ENCODE measurements at places on chromosomes 11 and 22.

GRCh38 chr11:21635394-21636145 lies 557.3 kb upstream of the ANO5 start:
- no peak for DNase-seq

- no peak for DNase-seq
Measured at GRCh38 chr22:39379756-39380730, 19.5 kb upstream of the TAB1 start.

DNA sequence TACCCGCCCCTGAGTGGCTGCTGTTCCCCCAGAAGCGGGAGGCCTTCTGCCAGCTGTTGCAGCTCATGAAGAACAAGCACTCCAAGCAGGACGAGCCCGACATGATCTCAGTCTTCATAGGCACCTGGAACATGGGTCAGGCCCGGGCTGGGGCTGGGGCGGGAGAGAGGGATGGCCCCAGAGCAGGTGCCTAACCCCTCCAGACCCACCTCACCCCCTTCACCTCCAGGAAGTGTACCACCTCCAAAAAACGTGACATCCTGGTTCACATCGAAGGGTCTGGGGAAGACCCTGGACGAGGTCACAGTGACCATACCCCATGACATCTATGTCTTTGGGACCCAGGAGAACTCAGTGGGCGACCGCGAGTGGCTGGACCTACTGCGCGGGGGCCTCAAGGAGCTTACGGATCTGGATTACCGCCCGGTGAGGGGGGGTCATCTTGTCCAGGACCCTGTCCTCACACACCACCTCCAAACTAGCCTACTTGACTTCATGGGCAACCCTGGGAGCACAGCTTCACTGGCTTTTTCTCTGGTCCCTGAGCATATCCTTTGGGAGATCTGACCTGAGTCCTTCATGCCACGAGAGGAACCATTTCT lies 6.3 kb downstream of the INPPL1 start:
- DNase-seq: no peak

DNA sequence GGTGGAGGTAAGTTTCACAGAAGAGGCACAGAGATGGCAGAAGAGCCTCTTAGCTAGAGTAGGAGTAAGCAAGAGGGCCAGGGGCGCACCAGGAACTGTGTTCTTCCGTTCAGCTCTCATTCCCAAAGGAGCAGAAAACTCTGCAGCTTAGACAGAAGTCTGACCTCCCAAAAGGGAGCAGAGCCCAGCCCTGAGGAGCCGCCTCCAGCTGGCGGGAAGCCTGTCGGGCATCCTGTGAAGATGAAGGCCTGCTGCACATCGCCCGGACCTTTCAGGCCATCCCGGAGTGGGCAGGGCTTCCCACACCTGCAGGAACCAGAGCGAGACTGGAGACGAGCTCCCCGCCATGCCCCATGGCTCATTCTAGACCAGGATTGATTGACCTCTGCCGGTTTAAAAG lies 1102.8 kb downstream of the BRD1 start:
- no peak for DNase-seq

DNA sequence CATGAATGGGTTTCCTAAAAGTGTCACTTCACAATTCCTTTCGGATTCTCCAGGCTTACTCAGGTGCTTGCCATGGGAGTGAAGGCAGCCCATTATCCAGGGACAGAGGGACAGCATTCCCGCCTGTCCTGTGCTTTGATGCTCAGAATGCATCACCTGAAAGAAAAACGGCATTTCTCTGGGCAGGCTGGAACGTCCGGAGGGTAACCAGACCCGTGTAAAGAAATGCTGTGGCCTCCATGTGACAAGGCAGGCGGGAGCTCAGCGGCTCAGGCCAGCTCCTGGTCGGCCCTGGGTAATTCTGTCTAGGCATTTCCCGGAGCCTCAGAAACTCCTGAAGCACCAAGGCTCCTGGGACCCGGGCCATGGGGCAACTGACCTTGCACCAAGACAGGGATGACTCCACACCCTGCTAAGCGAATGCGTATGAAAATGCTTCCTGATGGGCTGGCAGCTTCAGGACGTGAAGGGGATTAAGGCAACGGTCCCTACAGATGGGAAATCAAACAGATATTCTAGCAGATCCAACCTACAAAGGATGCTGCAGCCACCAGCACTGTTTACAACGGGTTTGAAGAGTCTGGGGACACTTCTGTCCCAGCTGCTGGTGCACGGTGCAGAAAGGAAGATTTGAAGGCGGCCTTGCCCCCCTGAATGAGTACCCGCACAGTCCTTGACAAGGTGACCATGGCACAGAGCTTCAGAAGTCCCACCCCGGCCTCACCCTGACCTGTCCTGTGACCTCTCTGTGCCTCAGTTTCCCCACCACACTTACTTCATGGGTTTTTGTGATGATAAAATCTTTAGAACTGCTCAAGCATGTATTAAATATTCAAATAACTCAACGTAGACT lies 13.6 kb upstream of the FGF3 start:
- no peak for DNase-seq

- no peak for DNase-seq
Measured at GRCh38 chr11:124440608-124441007, 4.9 kb downstream of the OR8B8 start.

DNA sequence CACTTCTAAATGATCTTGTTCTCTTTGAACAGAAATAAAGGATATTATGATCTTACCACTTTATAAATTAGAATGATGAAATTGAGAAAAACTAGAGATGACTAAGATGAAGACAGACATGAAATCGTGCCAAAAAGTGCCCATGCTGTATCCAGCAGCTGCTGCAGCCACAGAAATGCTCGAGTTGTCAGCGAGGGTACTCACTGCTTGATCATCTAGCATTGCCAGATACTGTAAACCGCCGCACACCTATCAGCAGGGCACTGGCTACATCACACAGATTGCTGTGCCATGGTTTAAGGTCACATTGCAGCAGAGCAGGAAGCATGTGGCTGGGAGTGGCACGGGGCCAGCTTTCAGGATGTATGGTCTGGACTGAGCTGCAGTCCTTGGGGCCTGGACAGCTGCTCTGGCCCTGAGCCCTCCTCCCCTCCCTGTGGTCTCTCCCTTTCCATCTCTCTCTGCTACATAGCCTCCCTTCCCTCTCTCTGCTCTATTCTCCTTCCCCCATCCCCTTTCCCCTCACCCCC lies 51.0 kb upstream of the SEPTIN5 start:
- no peak for DNase-seq

- no peak for DNase-seq
Measured at GRCh38 chr11:64919627-64920026, 2.6 kb upstream of the ATG2A start.

- DNase-seq: no peak
Measured at GRCh38 chr11:93192163-93192562, 5.6 kb downstream of the SLC36A4 start.

- peak; percentile 72 for DNase-seq
Measured at GRCh38 chr11:132126973-132127899, 756.8 kb downstream of the NTM start.

DNA sequence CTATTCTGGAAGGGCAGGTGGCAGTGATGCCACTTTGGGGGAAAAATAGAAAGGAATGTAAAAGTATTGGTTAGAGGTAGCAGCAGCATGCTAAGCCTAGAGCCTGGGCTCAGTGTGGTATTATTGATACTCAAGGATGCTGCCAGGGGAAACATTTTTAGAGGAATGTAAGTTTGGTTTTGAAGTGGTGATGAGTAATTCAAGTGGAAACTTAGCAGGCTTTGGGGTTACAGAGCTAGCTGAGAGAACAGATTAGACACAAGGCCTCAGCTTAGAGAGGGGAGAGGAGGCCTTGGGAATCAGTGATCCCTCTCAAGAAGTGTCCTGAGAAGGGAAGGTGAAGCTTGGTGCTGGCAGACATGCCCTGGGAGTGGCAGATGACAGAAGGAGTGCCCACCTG lies 32.9 kb upstream of the DDI1 start:
- DNase-seq: no peak

DNA sequence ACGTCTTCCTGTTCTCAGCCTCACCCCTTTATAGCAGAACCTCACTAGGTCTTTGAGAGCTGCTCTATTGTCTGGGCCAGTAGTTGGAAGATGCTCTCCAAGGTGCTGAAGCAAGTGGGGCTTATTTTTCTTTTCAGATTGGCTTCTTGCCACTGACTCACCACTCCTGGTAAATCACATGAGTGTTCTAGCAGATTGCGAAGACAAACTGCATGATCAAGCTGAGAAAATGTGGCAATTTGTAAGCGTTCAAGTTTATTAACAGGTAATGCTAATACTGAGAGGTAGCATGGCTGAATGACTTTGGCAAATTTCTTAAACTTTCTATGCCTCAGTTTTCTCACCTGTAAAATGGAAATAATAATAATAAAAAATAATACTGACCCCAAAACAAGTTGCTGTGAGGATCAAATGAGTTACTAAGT lies 59.2 kb downstream of the CACNG2 start:
- no peak for DNase-seq

GRCh38 chr11:1776944-1777715 lies 13.4 kb upstream of the CTSD start:
- no peak for DNase-seq

GRCh38 chr11:68524681-68525080 lies 64.1 kb downstream of the PPP6R3 start:
- no peak for DNase-seq

Data from NCI-H2081 treated with DMSO at 0.1 percent for 48 hours (cell line).